ENCODE measurements at places on chromosomes 1 and 21. TPM values are rescaled to one million over a fixed set of nuclear protein-coding genes. Genes with fewer than 3 reads are reported as not detected.

Gene C1orf87
- total RNA-seq = not detected

Gene HFM1
- 0.86 TPM for total RNA-seq

Gene MTARC1
- total RNA-seq = 1.1 TPM

Gene PTPN7
- total RNA-seq = not detected

Gene ALG14
- total RNA-seq = 2.0 TPM

Gene OR2M2
- total RNA-seq = not detected

Data from vein endothelial cell (primary cell).